Stimulated activated naive CD8-positive, alpha-beta T cell treated with anti-CD3 and anti-CD28 coated beads, Interleukin-15, Interleukin-2, amounts not matched to agents 100 U/mL and 50 U/mL, for 24 hours (primary cell): ENCODE measurements at places on chromosomes 4 and X.

GRCh38 chr4:26238778-26239679 lies 81.8 kb upstream of the RBPJ start:
- no peak for DNase-seq

- no peak for DNase-seq
These were observed 88.3 kb downstream of the EVC2 start for GRCh38 chr4:5619913-5620625.

DNA sequence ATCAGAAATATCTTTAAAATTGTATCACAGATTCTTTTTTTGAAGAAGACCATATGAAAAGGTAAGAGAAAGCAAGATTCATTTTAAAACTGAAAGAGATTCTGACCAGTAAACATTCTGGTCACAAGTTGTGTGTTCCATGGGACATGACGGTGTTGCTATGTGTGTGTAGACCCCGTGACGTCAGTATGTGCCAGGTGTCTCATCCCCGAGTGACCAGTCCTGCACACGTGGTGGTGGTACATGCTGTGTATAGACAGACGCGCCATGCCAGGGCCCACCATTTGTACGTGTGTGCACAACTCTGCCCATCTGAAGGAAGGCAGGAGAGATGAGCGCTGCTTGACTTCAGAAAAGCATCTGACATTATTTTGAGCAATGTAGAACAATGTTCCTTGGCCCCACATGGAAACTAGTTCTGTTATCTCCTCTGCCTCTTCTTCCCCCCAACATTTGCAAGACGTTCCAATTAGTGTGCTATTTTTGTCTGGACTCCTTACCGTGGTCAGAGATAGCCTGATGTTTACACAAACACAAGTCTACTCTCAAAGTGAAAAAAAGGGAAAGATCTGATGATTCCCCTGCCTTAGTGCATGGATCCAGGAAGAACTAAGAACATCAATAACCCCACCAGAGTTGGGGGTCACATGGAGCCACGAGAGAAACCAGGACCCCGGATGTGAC lies 51.2 kb downstream of the IRF2 start:
- no peak for DNase-seq

DNA sequence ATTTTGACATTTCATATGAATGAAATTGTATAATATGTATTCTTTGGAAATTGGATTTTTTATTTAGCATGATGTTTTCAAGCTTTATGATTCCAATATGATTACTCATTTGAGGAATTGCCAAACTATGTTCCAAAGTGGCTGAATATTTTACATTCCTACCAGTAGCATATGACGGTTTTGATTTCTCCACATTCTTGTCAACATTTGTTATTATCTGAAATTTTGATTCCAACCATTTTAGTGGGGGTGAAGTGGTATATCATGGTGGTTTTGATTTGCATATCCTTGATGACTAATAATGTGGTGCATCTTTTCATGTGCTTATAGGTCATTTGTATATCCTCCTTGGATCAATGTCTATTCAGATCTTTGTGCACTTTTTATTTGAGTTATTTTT lies 2.6 kb upstream of the BEX1 start:
- DNase-seq, result no peak

- DNase-seq, result no peak
These were observed 50.9 kb downstream of the COX18 start for GRCh38 chr4:73018595-73018994.

DNA sequence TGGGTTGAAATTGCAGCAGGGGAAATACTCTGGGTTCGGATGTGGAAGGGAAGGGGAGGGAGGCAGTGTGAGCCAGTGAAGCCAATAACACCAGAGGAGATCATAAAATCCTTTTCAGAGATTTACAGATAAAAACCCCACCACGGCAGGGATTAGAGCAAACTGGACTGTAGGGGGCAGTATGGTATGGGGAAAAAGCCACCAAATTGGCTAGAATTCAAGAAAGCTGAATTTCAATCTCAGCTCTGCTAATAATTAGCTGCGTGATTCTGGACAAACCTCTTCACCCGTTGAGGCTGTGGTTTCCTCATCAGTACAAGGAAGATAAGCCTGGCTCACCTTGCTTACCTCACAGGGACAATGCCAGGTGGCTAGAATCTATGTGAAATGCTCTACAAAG lies 108.1 kb downstream of the ATG4A start:
- DNase-seq, result peak; percentile 4

- DNase-seq, result no peak
These were observed 182.0 kb downstream of the ZNF330 start for GRCh38 chr4:141402712-141403111.

GRCh38 chr4:186606591-186606992 lies 51.2 kb upstream of the MTNR1A start:
- no peak for DNase-seq
